PC-3 (cell line): ENCODE measurements at places on chromosomes 7 and 10. TPM values are rescaled to one million over a fixed set of nuclear protein-coding genes. Genes with fewer than 3 reads are reported as not detected.

- no peak for DNase-seq
Measured at GRCh38 chr7:71261066-71261465, 129.1 kb downstream of the GALNT17 start.

GRCh38 chr7:81484261-81484660 is 285.6 kb downstream of the HGF start:
- no peak for DNase-seq

DNA sequence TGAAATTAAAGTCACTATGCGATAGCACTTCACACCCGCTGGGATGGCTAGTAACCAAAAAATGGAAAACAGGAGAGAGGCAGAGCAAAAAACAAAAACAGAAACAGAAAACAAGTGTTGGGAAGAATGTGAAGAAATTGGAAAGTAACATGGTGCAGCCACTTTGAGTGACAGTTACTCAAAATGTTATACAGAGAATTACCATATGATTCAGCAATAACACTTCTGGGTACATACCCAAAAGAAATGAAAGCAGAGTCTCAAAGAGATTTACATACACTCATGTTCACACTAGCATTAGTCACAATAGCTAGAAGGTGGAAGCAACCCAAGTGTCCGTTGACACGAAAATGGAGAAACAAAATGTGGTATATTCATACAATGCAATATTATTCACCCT is 88.6 kb upstream of the KCNIP2 start:
- DNase-seq = no peak

GRCh38 chr7:23450518-23450917 is 19.8 kb downstream of the IGF2BP3 start:
- no peak for DNase-seq

GRCh38 chr10:122632031-122632430 is 67.6 kb downstream of the C10orf120 start:
- DNase-seq = no peak

DNA sequence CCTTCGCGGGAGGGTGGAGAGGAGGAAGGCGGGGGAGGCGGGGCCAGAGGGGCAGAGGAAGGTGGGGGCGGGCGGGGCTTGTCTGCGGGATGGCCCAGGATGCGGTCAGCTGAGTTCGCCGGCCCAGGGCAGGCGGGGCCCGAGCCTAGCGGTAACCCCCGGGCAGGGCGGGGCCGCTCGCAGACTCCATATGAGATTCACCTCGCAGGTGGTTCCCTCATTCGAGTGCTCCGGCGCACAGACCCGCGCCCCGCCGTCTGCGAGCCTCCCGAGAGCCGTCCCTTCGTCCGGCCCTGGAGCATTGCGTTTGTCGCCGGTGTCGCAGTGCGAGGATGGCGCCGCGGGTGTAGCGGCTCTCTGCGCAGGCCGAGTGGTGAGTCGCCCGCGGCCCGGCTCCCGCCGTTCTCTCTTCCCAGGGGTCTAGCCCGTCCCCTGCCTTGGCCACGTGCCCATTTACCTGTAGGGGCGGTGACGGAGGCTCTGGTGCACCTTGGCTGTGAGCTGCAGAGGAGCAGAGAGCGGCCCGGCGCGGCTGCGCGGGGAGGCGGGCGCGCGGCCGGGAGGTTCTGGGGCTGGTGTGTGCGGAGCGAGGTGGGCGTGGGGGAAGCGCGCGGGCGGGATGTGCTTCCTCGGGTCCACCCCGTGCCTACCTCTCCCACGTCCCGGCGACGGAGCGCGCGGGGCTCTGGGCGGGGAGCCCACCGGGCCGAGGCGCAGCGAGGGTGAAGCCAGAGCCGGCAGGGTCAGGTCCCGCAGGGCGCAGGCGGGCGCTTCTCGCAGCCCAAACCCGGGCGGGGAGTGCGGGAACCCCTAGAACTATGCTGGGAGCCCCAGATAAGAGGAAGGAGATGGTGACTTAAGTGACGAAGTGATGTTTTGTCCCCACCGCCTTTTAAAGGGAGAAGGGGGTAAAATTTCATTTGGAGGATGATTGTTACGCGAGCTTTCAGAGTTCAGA is at the start of gene UPP1:
UPP1 (plus strand) TSS at position 220 of the 958 bp plus-strand sequence. CDS start 5,519 bp downstream, outside the sequence.
- peak; percentile 82 for DNase-seq

- no peak for DNase-seq
Measured at GRCh38 chr10:47359101-47359500, 10.9 kb downstream of the RBP3 start.

DNA sequence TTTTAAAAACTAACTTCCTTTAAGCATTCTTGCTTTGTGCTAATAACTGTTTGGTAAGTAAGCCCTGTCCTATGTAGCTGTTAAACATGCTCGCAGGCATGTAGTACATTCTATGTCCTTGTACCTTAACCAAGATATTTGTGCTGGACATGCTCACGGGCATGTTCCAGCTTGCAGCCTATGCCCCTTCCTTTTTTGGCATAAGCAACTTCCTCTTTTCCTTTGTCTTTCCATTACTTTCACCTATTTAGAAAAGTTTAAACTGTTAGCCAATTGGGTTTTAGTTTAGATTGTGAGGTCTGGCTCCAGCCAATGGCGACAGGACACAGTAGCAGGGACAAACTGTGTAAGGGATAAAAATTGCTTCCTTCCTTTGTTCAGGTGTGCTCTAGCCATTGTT is 14.4 kb upstream of the APBB1IP start:
- no peak for DNase-seq

- no peak for DNase-seq
Measured at GRCh38 chr7:33809228-33809627, 96.1 kb upstream of the BMPER start.

DNA sequence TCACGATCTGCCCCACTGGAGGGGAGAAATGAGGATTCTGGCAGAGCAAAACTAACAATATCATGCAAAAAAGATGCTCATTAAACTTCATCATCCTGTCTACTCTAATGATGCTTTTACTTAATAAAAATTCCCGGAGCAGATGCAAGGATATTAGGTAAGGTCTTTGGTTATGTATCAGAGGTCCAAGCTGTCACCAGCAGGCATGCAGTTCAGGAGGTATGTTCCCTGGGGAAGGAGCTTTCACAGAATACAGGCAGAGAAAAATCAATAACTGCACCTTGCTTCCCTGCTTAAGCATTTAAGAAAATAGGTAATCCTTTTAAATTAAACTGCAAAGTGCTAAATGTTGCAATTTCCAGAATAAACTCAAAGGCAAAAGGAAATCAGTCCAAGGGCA is 81.6 kb upstream of the C1QL3 start:
- DNase-seq = no peak

- DNase-seq = no peak
Measured at GRCh38 chr10:35949811-35950211, 307.7 kb upstream of the FZD8 start.

- no peak for DNase-seq
Measured at GRCh38 chr7:36571190-36571560, 153.1 kb downstream of the AOAH start.

DNA sequence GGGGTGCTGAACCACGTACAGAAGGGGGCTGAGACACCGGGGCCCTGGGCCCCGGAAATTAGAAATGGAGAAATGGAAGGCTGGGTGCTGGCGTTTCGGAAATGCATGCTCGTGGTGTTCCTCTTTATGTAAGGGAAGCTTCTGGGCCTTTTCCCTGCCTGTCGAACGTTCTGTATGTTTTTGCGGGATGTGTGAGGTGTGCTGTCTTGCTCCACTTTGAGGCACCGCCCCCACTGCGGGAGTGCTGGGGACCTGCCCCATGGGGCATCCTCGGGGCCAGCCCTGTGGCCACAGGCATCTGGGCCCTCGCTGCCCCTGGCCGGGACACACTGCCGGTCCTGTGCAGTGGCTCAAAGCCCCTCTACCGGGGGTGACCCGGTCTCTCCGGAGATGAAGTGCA is 1.7 kb upstream of the VENTX start:
- DNase-seq = no peak

DNA sequence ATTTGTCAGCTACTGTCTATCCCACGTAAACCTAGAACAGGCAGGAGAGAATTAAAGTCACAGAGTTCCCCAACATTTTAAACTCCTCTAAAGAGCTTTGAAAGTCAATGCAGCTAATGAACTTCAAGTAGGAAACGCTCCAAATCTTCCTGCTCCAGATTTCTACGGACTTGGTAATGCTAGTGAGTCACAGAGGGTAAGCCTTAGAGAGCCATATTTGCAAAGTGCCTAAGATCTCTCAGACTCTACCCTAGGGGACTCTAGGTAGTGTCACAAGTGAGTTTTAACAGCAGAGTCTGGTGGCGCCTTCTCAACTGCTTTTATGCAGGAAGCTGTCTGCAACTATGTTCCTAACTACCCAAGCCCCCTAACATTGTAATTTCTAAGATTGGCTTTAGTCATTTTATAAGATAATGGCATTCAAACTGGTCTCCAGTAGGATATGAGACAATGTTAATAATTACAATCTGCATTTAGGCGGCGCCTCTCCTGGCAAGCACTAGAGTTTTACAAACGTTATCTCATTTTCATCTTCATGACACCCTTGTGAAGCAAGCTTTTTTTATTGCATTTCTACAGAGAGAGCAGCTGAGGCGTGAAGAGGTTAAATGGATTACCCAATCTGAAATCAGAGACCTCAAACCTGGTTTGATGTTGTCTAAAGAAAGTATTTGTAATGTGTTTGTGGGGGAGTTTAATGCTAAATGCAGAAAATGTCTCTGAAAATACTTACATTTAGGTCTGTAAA is 22.0 kb upstream of the FZD1 start:
- DNase-seq = peak; percentile 27

DNA sequence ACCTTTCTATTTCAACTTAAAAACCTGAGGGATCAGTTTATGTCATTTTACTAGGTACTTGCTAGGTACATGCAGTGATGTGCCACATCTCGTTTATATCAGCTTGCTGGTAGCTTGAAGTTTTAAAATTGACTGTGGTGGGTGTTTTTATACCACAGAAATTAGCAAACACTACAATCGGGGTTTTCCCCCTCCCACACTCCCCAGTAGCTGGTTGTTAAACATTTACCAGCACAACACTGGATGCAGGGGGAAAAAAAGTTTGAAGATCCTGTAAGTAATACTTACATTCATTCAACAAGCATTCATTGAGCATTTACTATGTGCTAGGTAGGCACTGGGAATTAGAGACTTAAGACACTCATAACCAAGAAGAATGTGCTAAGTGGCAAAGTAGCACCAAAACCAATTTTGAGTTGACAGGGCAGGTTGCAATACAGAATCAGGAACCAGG is 32.6 kb downstream of the USP6NL start:
- no peak for DNase-seq

- no peak for DNase-seq
Measured at GRCh38 chr10:132602614-132603013, 65.0 kb downstream of the INPP5A start.

DNA sequence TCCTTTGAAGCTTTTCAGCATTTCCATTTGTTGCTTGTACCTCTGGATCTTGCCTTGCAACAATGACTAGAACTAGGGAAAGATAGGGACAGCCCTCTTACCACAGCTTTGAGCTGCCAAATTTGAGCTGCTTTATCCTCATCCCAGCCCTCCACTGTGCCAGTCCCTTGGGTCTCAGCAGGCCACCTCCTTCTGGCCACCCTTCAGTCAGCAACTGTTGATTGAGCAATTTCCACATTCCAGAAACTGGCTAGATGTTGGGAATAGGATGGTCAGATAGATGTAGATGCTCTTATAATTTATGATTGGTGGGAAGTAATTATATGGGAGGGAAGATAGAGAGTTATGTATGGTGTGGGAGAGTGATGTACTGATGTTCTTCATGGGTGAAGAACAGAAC is 100.1 kb downstream of the ST7 start:
- no peak for DNase-seq

- DNase-seq = no peak
Measured at GRCh38 chr7:17951742-17952254, 11.5 kb upstream of the SNX13 start.

DNA sequence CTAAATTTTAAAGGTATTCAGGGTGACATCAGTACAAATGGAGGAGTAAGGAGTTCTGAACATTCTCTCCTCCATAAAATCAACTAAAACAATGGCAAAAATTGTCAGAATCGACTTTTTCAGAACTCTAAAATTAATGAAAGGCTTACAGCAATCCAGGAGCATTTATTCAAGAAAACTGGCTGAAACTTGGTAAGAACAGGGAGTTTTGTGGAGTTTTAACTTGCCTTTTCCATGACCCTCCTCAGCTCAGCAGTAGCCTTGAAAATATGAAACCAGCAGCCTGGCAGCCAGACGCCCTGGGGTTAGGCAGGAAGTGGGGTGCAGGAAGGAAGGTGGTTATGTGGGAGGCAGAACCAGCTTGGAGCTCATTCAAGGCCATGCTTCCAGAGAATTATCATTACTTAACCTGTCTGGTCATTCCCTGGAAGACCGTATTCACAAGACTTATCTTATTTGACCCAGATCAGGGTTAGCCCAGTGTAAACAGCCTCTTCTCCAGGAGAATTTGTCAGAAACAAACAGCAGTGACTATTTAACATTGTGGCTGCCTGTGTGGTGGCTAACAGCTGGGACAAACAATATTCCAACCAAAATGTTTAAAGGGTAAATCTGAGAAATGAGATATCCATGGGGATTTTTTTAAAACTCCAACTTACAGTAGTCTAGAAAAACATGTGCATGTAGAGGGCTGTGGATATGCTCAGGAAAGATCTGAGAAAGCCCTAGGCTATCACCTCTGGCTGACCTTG is 75.7 kb upstream of the MACROH2A2 start:
- no peak for DNase-seq

GRCh38 chr7:17044396-17044795 is 162.6 kb upstream of the AGR3 start:
- no peak for DNase-seq

DNA sequence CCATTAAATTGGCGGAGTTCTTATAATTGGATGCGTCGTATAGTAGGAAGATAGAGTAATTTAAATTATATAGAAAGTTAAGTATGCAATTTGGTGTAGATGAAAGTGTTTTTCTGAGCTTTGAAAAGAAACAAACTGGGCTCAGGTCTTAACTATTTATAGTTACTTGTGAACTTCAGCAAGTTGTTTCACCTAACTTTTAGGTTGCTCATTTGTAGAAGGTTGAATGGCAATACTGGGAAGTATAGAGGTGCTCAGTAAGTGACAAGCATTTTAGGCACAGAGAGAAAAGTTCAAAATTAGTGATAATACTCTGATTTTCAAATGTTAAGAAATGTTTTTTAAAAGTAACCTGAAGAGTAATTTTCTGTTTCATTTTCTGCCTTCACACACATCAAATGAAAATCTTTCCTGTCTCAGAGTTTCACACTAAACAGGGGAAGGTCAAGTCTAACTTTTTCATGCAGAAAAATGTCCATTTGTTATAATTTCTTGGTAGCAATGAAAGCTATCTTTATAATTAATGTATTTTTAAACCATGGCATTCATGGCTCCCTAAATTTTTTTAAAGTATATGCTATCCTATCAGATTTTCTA is 146.5 kb downstream of the PHF14 start:
- no peak for DNase-seq

AP4M1 gene
- 17.9 and 23.9 TPM in 2 replicates for total RNA-seq

ASB10 gene
- total RNA-seq = not detected in 2 replicates

ADIRF gene
- 252 and 259 TPM in 2 replicates for total RNA-seq

HOXA10 gene
- total RNA-seq = 36.0 and 46.1 TPM in 2 replicates

TDRD1 gene
- total RNA-seq = not detected in 2 replicates

FAM13C gene
- 0.07 and 0.63 TPM in 2 replicates for total RNA-seq

AKR1E2 gene
- total RNA-seq = 0.36 TPM in 1 of 2 replicates, not detected in the other

KIF11 gene
- 25.5 and 26.2 TPM in 2 replicates for total RNA-seq

IGF2BP3 gene
- 8.9 and 11.7 TPM in 2 replicates for total RNA-seq

AGBL3 gene
- total RNA-seq = 1.9 and 2.5 TPM in 2 replicates

HTR5A gene
- not detected in 2 replicates for total RNA-seq

ZNF273 gene
- 5.7 and 7.6 TPM in 2 replicates for total RNA-seq

AS3MT gene
- total RNA-seq = 1.7 and 3.5 TPM in 2 replicates

ITIH5 gene
- total RNA-seq = not detected in 2 replicates

OR6B1 gene
- not detected in 2 replicates for total RNA-seq
